Stimulated activated CD4-positive, alpha-beta T cell treated with anti-CD3 and anti-CD28 coated beads, Interleukin-1b, Interleukin-23, amount 100 ng/mL, for 24 hours (primary cell): ENCODE measurements at places on chromosomes 6 and 20.

DNA sequence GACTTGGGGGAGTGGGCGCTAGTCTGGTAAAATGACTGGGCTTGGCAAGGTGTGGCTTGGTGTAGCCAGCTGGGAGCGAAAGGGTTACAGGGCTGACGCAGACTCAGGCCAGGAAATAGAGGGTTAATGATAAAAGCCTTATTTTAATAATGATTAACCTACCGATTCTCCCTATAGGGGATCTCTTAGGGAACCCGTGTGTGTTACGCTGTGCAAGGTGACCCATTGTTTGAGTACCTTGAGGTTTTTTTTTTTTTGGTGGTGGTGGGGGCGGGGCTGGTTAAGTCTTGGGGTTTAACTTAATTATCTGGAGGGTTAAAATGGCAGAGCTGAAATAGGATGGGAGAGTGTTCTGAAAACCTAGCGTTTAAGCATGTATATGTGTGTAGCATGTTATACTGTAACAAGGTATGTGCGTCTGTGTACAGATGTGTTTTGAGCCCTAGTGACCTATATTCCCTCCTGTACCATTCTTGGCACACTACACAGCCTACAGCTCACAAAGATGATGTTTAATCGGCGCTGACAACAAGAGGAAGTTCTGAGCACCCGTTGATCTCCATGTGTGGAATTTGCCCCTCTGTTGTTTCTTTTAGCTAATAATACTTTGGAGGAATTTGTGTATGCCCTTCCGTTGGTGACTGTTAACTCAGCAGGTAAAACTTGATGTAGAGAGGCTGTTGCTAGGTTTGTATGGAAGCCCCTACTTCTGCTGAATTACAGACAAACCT is 1.3 kb downstream of the CARMIL1 start:
- DNase-seq: no peak

DNA sequence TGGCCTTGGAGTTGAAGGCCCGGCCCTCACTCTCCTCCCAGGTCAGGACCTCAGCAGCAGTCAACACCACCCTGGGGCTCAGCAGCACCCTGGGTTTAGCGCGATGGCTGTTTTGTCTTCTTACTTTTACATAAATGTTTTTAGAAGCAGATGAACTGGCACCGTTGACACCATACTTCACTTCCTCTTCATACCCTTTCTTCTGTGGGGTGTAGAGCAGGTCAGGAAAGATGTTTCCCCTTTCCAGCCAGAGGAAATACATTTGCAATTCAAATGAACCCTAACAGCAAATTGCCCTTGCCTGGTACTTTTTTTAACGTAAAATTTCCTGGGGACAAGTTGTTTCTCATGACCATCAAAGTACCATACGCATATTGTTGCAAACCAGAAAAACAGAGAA is 54.7 kb upstream of the SNX9 start:
- DNase-seq: no peak

DNA sequence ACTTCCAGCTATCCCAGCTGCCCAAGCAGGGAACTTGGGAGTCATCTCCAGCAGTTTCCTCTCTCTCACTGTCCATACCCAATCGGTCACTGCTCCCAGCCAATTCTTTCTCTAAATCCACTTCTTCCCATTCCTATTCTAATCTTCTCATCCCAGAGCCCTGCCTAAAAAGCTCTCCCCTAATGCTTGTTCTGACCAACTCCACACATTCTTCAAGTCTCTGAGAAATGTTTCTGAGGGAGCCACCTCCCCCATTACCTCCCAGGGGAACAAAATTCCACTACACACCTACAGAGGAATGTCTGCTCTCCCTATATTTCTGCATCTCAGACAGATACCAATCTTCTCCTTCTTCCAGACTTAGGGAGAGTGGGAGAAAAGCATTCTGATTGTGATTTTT is 14.0 kb downstream of the SLC17A4 start:
- DNase-seq: no peak

- DNase-seq: no peak
Measured at GRCh38 chr6:118509009-118509617, 39.0 kb upstream of the PLN start.

DNA sequence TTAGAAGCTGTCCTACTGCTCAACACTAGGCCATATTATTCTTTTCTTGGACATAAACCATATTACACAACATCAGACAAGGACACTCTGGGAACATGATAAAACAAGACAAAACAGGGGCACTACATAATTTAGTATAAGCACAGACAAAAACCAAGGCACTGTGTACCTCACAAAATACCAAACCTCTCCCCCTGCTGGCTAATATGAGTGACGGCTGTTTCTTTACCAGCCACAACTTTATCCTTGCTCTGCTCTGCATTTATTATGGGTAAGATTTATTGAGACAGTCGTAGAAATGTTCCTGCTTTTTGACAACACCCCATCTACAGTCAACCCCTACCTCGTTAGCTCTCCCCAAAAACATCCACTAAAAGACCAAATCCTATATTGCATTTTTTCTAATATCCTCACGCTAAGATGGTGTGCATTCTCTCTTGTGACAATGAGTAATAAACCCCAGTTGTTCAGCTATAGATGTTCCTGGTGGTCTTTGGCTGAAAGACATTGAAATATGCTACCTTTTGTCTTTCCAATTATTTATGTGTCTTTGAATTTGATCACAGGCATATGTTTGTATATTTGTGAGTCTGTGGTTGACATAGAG is 23.8 kb upstream of the POLR1H start:
- no peak for DNase-seq

DNA sequence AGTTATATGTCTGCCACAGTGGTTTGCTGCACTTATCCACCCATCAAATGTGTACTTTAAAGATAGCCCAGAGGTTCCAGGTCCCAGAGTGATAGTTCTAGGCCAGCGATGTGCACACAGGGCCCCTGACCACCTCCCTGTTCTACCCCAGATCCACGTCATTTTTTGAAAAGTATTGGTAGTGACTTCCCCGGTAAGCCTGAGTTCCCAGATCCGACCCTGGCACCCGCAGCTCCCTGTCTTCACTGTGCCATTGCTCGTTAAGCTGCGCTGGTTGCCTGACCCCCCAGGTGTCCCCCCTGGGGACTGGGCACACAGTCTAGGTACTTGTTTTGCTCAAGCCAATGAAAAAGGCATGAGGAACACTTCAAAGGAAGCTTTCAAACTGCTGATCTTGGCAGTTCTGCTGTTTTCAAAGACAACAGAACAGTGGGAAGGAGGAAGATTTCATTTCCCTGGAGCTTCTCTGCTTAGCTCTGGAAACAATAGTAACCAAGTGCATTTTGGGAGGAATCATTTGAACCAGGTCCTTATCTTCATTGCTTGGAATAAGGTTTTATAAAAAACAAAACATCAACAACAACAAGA is 116.3 kb upstream of the TAB2 start:
- DNase-seq: no peak
